ENCODE measurements at places on chromosomes 12 and 14.

DNA sequence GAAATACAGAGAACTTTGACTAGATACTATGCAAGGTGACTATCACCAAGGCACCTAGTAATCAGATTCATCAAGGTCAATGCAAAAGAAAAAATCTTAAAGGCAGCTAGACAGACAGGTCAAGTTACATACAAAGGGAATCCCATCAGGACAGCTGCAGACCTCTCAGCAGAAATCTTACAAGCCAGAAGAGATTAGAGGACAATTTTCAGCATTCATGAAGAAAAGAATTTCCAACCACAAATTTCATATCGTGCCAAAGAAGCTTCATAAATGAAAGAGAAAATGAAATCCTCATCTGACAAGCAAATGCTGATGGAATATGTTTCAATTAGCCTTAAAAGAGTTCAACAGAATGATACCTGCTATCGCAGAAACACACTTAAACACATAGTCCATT lies 913.7 kb downstream of the RPS29 start:
- no peak overlapping the region for H3K27ac ChIP-seq
- no peaks in the 10 kb centered on the region for H3K27me3 ChIP-seq
- H3K4me1 ChIP-seq: peaks cover 12% of the 10 kb centered on the region
- H3K4me3 ChIP-seq: no peak overlapping the region
- DNase-seq: peak; percentile 11

DNA sequence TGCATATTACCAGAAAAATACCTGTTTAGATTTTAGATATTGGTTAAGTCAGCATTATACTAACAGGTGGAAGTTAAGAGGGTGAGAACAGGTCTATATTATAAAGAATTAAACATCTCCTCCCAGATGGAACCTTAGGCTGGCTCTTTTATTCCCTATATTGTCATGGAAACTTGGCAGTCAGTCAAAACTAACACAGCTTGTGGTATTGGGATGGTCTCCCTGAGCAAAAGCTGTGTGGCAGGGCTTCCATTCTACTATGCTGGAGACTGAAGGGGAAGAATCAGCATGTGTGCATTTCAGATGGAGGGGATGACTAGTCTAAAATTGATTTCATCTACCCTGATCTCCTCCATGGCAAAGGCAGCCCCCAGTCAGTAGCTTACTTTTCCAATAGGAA lies 66.7 kb downstream of the SMOC1 start:
- H3K27me3 ChIP-seq: no peaks in the 10 kb centered on the region
- no peak overlapping the region for H3K4me3 ChIP-seq
- DNase-seq: peak; percentile 55
- peaks cover 35% of the 10 kb centered on the region for H3K4me1 ChIP-seq

- no peaks in the 10 kb centered on the region for H3K36me3 ChIP-seq
- H3K4me3 ChIP-seq: no peak overlapping the region
- no peaks in the 10 kb centered on the region for H3K27me3 ChIP-seq
- no peak overlapping the region for H3K27ac ChIP-seq
- H3K4me1 ChIP-seq: no peaks in the 10 kb centered on the region
Measured at GRCh38 chr14:51269634-51270033, 29.6 kb downstream of the TMX1 start.

DNA sequence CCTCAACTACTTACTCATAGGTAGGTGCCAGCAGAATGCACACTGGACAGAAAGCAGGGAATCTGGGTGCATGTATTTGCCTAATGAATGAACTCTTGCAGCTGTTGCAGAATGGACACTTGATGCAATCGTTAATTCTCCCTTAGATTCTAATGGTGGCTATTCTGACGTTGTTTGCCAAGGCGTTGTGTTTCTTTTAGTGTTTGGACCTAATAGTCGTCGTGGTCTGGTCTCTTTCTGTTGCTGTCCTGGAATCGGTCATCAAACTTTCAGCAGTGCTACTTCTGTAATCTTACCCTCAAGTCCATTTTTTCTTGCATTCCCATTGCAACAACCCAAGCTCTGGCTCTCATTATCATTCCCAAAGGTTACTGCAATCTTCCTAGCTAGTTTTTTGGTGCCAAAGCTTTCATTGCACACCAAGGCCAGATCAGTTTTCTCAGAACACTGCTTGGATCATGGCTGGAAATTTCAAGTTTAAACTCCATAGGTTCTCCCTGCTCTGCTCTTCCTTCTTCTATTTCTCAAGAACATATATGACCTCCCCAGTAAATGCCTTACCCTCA lies 31.3 kb downstream of the BMP4 start:
- H3K27me3 ChIP-seq: no peaks in the 10 kb centered on the region
- no peak overlapping the region for H3K27ac ChIP-seq

DNA sequence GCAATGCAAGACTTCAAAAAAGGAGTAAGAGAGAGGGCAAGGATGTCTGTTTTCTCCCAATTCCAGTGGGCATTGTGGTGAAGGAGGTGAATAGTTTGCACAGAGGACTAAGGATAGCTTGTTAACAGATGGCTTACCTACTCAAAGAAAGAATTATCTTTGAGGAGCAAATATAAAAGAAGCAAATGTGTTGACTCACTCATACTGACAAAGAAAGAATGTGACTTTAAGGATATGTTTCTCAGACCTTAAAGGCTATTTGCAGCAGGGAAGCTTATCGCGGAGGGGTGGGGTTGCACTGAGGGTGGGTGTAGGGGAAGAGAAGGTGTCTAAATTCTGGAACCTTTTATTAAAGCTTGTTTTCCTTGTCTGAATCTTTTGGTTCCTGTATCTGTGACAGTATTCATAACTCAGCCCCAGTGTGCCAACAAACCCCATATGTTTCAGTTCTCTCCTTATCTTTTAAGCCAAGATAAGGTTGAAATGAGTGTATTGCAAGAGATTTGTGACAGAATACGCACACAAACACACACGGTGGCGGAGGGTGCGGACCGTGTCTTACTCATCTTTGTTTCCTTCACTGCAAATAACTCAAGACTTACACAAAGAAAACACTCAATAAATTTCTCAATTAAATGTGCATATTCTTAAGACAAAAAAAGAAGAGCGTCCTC lies 146.4 kb upstream of the ARID2 start:
- H3K4me1 ChIP-seq: no peaks in the 10 kb centered on the region
- H3K27ac ChIP-seq: no peak overlapping the region
- H3K4me3 ChIP-seq: no peak overlapping the region
- no peaks in the 10 kb centered on the region for H3K36me3 ChIP-seq
- no peak for DNase-seq

DNA sequence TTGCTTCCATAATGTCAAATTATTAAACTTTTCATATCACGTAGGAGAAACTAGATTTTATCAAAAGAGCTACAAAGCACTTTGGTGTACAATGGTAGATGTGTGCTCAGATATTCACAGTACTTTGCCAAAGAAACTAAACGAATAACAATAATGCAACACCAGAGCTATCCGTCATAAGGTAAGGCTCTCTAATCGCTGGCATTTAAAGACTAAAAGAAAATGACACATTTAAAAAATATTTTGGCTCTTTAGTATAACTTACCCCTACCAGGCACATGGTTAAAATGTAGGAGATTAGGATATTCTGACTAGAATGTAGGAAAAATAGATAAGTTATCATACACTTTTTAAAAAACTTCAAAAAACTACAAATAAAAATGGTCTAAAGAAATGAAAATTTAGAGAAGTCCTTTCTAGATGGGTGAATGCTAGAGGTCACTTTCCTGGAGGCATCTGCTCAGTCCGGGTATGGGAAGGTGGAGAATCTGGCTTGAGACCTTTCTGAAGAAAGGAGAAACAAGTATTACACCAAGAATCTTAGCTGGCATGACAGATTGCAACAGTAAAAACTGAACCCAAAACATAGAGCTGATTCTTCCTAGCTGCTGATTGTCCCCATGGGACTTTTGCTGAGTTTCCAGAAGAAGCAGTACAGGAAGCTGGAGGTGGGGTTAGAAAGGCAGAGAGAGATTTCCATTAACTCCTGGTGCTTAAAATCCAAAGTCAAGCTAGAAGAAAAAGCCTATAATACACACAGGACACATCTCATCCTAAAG lies 67.9 kb downstream of the FAR2 start:
- no peak for DNase-seq
- H3K27ac ChIP-seq: no peak overlapping the region
- no peaks in the 10 kb centered on the region for H3K27me3 ChIP-seq
- H3K4me3 ChIP-seq: no peak overlapping the region
- no peaks in the 10 kb centered on the region for H3K36me3 ChIP-seq

GRCh38 chr12:101459642-101460346 lies 15.3 kb upstream of the SPIC start:
- H3K27ac ChIP-seq: no peak overlapping the region
- peak; percentile 28 for DNase-seq
- no peaks in the 10 kb centered on the region for H3K36me3 ChIP-seq
- no peak overlapping the region for H3K4me3 ChIP-seq

DNA sequence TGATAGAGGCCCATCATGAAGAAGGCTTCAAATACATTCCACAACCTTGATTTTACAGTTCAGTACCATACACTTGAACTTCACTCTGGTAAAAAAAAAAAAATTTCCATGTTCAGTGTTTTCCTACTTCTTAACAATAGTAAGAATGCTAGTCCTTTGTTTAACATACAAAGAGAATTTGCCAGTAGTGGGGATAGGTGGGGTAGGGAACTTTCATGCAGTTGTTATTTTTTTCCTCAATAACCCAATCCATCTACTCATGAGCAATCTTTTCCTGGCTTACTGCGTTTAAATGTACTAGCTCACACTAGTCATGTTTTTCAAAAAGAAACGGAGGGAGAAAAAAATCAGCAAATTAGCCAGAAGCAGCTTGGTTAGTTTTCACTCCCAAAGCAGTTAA lies 206.1 kb downstream of the PRKD1 start:
- no peak overlapping the region for H3K27ac ChIP-seq
- no peaks in the 10 kb centered on the region for H3K27me3 ChIP-seq

- no peak overlapping the region for H3K27ac ChIP-seq
- DNase-seq: no peak
- H3K27me3 ChIP-seq: peaks cover 6% of the 10 kb centered on the region
- no peak overlapping the region for H3K4me3 ChIP-seq
- no peaks in the 10 kb centered on the region for H3K4me1 ChIP-seq
Measured at GRCh38 chr12:114478865-114479264, 72.9 kb upstream of the TBX5 start.

DNA sequence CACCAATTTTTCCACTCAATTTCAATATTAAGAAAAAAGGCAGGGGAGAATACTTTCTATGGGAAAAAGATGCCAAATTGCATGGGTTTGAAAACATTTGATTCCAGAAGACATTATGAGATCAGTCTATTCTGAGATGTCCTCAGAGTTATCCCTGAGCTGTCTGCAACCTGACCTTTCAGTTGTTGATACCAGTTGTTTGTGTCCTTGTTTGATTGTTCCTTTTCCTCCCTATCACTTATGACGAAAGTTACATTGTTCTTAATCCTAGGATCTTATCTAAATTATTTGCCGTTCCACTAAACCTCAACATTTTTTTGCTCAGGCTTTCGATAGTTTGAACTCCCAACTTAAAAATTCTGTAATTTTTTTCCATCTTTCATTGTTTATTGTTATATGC lies 336.3 kb upstream of the NOVA1 start:
- no peaks in the 10 kb centered on the region for H3K36me3 ChIP-seq
- no peaks in the 10 kb centered on the region for H3K4me1 ChIP-seq
- H3K27me3 ChIP-seq: no peaks in the 10 kb centered on the region
- H3K27ac ChIP-seq: no peak overlapping the region
- DNase-seq: no peak

- H3K4me1 ChIP-seq: peaks cover 15% of the 10 kb centered on the region
- H3K27ac ChIP-seq: no peak overlapping the region
- DNase-seq: no peak
- no peaks in the 10 kb centered on the region for H3K27me3 ChIP-seq
Measured at GRCh38 chr14:33917661-33918060, 33.2 kb downstream of the EGLN3 start.

- H3K27me3 ChIP-seq: no peaks in the 10 kb centered on the region
- peaks cover 39% of the 10 kb centered on the region for H3K4me1 ChIP-seq
- no peak overlapping the region for H3K4me3 ChIP-seq
- DNase-seq: no peak
- peak overlapping the region; percentile 73 for H3K27ac ChIP-seq
- peaks cover 93% of the 10 kb centered on the region for H3K36me3 ChIP-seq
Measured at GRCh38 chr12:49798934-49799333, 29.3 kb downstream of the NCKAP5L start.

DNA sequence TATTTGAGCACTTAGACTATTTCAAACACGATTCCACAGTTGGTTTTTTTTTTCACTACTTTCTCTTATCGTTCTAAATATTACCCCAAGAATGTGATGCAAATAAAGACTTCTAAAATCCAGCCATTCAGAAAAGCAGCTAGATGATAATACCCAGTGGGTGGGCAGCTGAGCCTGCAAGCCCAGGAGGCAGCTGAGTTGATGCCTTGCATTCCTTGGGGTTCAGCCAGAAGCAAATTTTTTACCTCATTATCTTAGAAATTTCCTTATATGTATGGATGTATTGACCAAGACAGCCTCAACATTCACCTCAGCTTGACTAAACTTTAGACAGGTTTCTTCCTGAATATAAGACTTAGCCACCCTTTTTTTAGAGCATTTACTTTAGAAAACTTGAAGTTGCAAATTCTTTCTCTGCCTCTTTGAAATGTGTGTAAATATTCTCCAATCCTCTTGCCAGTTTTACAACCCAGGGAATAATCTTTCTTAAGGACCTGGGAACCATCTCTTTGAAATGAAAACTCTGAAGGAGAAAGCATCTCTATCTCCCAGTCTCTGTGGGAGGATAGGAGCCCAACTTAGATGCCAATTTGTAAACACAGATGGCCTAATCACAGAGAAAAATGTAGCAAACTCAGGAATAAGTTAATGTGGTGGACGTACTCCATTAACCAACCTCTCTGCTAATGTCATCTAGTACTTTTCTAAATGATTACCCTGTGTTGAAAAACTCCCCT lies 52.2 kb upstream of the ANP32D start:
- H3K4me1 ChIP-seq: no peaks in the 10 kb centered on the region
- no peaks in the 10 kb centered on the region for H3K27me3 ChIP-seq
- H3K4me3 ChIP-seq: no peak overlapping the region
- no peak overlapping the region for H3K27ac ChIP-seq

DNA sequence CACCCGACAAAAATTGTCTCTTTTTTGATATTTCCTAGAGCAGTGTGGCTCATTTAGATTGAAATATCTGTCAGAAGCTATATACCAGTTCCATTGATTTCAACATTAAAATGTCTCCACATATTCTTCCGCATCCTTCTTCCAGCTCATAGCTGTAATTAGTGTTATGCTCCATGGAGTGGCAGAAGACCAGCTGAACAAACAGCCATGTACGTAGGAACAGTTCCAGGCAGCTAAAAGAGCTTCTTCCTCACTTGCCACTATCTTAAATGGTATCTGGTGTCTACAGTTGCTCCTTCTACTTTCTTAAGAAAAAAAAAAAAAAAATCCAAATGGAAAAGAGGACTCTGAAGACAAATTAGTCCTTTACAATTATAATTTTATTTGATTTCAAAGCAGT lies 848.0 kb downstream of the DIO2 start:
- H3K4me3 ChIP-seq: no peak overlapping the region
- no peak overlapping the region for H3K27ac ChIP-seq
- H3K4me1 ChIP-seq: no peaks in the 10 kb centered on the region
- no peaks in the 10 kb centered on the region for H3K36me3 ChIP-seq
- no peaks in the 10 kb centered on the region for H3K27me3 ChIP-seq
- DNase-seq: no peak
